NCI-H2081 treated with DMSO at 0.1 percent for 48 hours (cell line): ENCODE measurements at places on chromosomes 2 and 18.
A peak's percentile ranks its signal among the peaks of the same experiment; 100 is the strongest.

- DNase-seq: no peak
These were observed 13.8 kb downstream of the NBAS start for GRCh38 chr2:15547115-15547876.

DNA sequence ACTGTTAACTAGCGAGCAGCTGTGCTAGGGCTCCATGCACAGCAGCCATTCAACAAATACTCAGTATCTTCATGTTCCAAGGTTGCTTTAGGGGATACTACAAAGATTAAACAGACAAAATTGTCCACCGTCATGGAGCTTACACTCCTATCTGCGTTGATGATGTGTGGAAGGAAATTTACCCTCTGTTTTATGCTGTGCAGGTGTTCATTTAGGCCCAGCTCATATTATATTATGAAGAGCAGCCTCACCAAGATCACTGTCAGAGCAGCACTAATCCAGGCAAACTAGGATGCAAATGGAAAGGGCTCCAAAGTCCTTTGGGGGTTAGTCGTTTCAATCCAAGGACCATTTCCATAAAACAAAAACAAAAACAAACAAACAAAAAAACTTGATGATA is 13.4 kb upstream of the WIPF1 start:
- DNase-seq: no peak

DNA sequence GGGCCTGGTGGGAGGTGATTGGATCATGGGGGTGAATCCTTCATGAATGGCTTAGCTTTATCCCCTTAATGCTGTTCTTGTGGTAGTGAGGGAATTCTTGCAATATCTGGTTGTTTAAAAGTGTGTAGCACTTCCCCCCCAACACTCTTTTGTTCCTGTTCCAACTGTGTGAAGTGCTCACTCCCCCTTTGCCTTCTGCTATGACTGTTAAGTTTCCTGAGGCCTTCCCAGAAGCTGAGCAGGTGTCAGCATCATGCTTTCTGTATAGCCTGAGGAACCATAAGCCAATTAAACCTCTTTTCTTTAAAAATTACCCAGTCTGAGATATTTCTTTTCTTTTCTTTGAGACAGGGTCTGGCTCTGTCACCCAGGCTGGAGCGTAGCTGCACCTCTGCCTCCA is 139.4 kb downstream of the RNF152 start:
- no peak for DNase-seq

DNA sequence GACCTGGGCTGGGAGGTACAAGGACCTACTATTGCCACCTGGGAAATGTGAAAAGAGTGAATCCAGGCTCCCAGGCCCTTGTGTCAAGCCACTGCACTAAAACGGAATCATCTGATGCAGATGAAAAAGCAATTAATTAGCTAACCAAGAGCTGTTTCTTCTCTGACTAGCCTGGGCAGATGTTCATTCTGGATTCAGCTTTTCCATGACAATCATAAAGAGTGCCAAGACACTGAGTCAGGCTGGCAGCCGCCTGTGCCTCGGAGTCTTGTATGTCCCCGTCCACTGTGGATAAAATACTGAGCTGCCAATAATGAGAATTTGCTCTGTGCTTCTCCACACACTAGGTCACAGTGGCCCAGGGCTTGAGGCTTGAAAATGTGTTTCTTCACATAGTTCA is 21.7 kb upstream of the LCLAT1 start:
- DNase-seq: no peak

- DNase-seq: no peak
These were observed 109.4 kb downstream of the AOX1 start for GRCh38 chr2:200695191-200695590.

GRCh38 chr18:79868168-79868784 is 70.5 kb downstream of the KCNG2 start:
- DNase-seq: no peak

- DNase-seq: no peak
These were observed 1.7 kb upstream of the POU3F3 start for GRCh38 chr2:104852090-104852666.

- DNase-seq: no peak
These were observed 244.6 kb downstream of the BCL2 start for GRCh38 chr18:63074981-63075404.

DNA sequence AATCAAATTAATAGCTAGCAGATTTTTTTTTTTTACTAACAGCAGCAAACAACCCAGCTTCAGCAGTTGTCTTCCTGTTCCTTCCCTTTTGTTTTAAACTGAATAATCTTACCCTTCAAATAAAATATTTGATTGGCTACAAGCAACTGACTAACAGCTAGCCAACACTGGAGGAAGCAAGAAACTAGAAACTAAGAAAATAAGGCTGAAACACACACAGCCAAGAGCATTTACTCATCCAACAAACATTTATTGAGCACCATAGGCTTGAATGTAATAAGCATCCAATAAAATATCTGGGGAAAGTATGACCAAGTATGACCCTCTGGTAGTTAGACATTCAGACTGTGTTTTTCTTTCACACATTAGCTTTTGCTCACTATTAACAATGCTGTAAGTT is 189.2 kb downstream of the CD226 start:
- no peak for DNase-seq

GRCh38 chr2:56449002-56449431 is 265.2 kb downstream of the CCDC85A start:
- DNase-seq: no peak

GRCh38 chr2:11930211-11930761 is 183.9 kb downstream of the LPIN1 start:
- DNase-seq: no peak

- no peak for DNase-seq
These were observed 140.4 kb downstream of the FTCDNL1 start for GRCh38 chr2:199710551-199710950.

- no peak for DNase-seq
These were observed 11.9 kb upstream of the TET3 start for GRCh38 chr2:73972846-73973245.

DNA sequence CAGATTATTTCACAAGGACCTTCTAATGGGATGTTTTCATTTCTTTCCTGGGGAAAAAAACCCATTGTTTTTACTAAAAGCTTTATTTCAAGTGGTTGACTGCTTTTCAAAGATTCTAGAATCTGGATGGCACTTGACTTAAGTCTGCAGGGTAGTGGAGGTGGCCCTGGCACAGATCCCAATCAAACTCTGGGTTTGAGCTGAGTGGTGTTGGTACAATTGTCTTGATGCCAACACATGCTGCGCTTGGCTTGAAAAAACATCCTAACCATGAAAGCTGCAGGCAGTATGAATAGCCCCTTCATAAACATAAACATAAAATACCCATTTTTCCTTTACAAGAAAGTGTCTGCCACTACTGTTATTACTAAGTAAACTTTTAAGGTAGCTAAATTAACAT is 3.6 kb downstream of the PAPOLG start:
- peak; percentile 74 for DNase-seq

- DNase-seq: no peak
These were observed 24.1 kb upstream of the NFATC1 start for GRCh38 chr18:79371561-79372121.

- DNase-seq: no peak
These were observed 219.3 kb downstream of the UXS1 start for GRCh38 chr2:105974812-105975211.

- no peak for DNase-seq
These were observed 145.5 kb downstream of the LRATD1 start for GRCh38 chr2:14778015-14778414.

DNA sequence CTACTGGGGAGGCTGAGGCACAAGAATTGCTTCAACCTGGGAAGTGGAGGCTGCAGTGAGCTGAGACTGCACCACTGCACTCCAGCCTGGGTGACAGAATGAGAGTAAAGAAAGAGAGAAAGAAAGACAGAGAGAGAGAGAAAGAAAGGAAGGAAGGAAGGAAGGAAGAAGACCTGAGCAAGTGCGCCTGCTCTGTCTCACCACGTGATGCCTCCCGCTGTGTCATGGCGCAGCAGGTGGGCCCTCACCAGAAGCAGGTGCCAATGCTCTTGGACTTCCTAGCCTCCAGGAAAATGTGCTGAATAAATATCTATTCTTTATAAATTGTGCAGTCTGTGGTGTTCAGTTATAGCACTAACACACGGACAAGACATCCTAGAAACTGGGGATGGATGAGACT is 270.0 kb downstream of the CYP26B1 start:
- no peak for DNase-seq

DNA sequence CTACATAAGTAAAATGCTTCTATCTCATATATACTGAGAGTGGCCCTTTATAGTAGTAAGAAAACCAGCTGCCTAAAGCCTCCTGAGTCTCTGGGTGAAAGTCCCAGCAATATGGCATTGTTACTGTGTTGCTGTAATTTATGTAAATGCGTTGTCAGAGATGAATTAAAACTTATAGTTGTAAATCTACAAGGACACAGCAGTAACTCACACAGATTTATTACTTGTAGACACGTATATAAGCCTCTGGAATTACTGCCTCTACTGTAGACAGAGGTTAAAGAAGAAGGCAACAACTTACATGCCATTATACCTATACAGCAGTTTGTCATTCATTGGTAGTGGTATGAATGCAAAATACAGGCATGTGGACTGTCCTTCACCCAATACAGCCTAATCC is 169.1 kb upstream of the BOD1L2 start:
- DNase-seq: no peak

GRCh38 chr2:86073225-86073624 is 32.5 kb downstream of the POLR1A start:
- DNase-seq: no peak

DNA sequence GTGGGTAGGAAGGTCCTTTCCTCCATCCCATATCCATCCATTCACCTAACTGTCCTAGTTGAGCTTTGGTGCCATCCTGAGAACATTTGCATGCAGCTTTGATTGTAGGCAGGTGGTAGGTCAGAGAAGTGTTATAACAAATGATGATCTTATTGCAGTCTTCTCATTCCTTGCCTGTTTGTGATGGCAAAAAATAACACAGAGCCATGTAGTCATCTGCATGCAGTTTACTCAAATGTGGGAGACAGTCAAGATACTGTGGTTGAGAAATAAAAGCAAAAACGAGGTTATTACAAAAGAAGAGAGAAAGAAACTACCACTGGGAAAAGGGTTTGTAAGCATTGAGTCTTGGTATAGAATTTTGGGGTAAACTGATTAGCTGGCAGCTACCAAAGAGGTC is 66.3 kb downstream of the AOX1 start:
- no peak for DNase-seq

DNA sequence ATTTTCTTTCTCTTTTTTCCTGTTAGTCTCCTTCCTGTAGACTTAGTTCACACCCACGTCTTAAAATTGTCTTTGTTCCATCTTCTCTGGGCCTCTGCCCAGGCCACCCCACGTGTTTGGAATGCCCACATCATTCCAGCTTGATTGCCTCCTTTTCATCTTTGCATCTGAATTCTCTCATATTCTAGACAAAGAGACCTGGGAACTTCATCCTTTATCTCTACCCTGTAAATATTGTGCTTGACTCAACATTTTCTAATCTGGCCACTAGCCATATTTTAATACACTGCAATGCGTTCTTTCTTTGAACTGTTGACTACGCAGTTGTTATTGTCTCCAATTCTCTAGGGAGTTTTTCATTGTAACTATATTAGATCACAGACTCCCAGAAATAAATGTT is 187.5 kb upstream of the NRXN1 start:
- no peak for DNase-seq

DNA sequence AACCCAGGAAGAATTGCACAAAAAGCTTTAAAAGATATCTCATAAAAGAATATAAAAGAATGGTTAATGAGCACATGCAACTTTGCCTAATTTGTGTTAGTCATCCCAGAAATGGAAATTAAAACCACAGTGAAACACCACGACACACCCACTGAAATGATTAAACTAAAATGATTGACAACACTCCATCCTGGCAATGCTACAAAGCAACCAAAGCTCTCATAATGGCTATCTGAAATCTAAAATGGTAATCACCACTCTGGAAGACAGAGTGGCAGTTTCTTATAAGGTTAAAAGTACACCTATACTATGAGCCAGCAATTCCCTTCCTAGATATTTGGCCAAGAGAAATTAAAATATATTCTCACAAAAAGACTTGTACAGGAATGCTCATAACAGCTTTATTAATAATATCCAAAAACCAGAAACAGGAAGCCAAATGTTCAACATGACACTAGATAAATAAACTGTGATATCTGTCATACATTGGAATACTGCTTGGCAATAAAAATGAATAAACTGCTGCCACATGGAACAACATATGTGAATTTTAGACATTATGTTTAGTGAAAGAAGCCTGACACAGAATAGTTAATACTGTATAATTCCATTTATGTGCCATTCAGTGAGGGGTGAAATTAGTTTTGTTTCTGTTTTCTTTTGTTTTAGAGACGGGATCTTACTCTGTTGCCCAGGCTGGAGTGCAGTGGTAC is 105.3 kb upstream of the BCL2L11 start:
- no peak for DNase-seq

DNA sequence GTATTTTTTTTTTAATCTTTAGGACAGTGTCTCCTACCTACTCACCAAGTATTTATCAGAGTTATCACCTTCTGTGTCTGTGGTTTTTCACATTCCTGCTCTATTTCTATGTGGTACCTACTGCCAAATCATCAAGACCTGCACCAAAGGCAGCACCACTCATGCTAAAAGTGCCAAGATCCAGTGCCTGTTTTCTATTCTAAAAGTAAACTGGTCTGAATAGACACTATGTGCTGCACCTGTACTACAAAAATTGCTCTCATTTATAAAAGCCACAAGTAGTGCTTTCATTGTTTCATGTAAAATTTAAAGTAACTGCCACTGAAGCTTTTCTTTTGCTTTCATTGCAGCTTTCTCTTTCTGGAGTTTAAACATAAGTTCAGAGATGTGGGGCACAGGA is 103.9 kb upstream of the GULP1 start:
- DNase-seq: no peak

GRCh38 chr2:149017116-149017985 is 21.1 kb upstream of the LYPD6B start:
- DNase-seq: peak; percentile 30

DNA sequence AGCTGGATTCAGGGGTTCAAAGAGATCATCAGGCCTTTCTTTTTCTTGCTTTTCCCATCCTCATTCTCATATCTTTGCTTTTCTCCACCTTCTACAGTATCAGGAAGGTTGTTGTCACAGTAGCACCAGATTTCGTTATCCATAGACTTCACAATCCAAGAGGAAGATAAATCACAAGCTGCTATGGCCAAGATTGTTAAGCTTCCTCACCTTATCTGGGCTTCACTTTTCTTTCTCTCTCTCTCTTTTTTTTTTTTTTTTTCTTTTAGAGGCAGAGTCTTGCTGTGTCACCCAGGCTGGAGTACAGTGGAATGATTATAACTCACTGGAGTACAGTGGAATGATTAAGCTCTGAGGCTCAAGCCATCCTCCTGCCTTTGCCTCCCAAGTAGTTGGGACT is 93.5 kb downstream of the TTC27 start:
- DNase-seq: no peak

DNA sequence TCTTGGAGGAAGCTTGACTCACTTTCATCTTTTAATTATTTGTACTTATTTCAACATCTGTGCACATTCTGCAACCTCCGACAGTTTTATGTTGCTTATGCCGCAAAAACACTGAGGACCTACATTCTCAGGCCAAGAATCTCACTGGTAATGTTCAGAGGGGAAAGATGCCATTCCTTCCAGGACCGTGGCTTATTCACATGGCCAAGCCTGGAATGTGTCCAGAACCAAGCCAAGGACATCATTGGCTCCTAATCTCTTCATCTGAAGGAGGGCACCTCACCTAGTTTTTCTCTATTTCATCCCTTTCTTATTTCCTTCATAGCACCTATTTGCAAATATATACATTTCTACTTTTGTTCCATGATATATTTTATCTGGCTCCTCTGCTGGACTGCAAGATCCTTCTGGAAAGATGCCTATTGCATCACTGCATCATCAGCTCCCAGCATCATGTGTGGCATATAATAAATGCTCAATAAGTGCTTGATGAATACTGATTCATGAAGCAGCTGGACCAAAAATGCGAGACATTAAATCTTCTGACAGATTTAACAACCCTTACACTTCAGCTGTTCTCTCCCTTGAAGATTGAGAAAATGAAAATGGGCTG is 377.1 kb downstream of the TNS1 start:
- no peak for DNase-seq
